ENCODE measurements at places on chromosomes 16 and 17. TPM values are rescaled to one million over a fixed set of nuclear protein-coding genes. Genes with fewer than 3 reads are reported as not detected.

- DNase-seq, result no peak
These were observed 135.7 kb upstream of the XYLT1 start for GRCh38 chr16:17606460-17606859.

- DNase-seq, result no peak
These were observed 1.8 kb upstream of the TELO2 start for GRCh38 chr16:1491327-1491726.

GRCh38 chr17:67270416-67270815, 25.4 kb upstream of the HELZ start:
- DNase-seq, result no peak

DNA sequence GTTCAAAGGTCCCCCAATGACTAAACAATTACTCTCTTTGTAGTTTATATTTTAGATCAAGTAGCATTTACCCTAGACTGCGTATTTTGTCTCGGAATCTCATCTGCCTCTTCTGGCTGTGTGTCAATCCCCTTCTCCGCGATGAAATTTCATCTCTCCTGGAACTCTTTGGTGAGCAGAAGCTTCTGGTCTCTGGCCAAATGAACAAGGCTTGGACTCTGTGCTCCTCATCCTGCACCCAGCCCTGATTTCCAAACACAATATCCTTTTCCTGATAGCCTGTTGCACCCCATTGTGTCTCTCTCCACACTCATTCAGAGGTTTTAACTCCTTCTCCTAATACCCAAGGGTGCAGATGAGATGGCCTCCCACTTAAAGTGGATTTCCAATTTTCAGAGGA, 609.4 kb upstream of the CDH5 start:
- DNase-seq, result no peak

DNA sequence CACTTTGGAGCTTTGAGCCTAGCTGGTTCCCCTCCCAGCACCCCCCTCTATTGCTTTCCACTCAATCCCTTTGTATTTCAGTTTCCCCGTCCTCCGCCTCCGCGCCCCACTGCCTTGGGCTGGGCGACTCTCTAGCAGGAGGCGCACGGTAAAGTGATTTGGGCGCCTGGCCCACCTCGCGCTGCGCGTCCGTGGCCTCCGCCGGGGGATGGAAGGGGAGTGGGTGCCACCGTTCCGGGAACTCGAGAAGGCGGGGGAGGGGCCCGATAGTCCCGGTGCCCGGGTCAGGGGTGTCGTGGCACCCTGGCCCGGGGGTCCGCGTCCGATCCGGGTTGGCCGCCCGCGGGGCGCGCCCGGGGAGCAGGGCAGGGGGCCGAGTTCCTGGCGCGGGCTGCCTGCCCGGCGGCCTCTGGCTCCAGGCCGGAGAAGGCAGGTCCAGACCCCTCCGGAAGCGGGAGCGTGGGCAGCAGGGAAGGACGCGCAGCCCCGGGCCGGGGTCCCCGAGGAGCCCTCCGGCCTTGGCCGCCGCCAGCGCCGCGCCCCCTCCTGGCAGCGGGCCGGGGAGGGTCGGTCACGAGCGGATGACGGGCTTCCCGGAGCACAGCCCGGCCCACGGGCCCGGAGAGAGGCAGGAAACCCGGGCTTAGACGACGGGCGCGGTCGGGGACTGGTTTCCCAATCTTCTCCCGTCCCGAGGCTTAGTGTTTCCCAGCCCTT, 15.8 kb downstream of the MEOX1 start:
- peak; percentile 16 for DNase-seq

HYDIN gene
- not detected for total RNA-seq

Data from T-helper 17 cell (primary cell).